Fibroblast of lung (primary cell): ENCODE measurements at places on chromosomes 11 and 22. TPM values are rescaled to one million over a fixed set of nuclear protein-coding genes. Genes with fewer than 3 reads are reported as not detected.
A peak's percentile ranks its signal among the peaks of the same experiment; 100 is the strongest.

Gene TUB
- total RNA-seq = 9.6 and 10.3 TPM in 2 replicates

- no peaks in the 10 kb centered on the region for H3K27me3 ChIP-seq
- no peak for DNase-seq
- peaks cover 2% of the 10 kb centered on the region for H3K36me3 ChIP-seq
- peaks cover 15% of the 10 kb centered on the region for H3K4me1 ChIP-seq
- no peak overlapping the region for H3K27ac ChIP-seq
- no peak overlapping the region for H3K4me3 ChIP-seq
These were observed 72.2 kb downstream of the LRP5 start for GRCh38 chr11:68384530-68385081.

- no peak overlapping the region for H3K4me3 ChIP-seq
- H3K27me3 ChIP-seq = no peaks in the 10 kb centered on the region
- no peak overlapping the region for H3K27ac ChIP-seq
- no peak for DNase-seq
- H3K36me3 ChIP-seq = no peaks in the 10 kb centered on the region
- H3K4me1 ChIP-seq = no peaks in the 10 kb centered on the region
These were observed 13.2 kb downstream of the C11orf87 start for GRCh38 chr11:109435121-109435742.

DNA sequence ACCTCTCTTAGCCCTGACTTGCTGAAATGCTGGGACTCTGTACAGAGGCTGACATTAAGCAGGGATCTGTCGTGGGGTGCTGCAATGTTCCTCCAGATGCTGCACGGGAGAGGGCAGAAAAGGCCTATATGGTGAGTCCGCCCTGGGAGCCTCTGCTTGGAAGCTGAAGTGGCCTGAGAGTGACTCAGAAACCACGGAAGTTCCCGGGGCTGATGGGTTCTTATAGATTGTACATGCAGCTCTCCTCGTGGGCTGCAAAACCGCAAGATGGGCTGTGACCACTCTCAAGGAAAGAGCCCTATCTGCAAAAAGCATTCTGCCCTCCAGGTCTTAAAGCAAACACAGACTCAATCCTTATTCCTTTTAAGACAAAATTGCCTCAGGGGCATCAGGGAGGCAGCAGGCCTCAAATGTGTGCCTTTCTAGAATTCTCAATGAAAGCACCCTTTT is 5.8 kb upstream of the SLC43A3 start:
- H3K4me1 ChIP-seq = peaks cover 24% of the 10 kb centered on the region
- H3K27ac ChIP-seq = no peak overlapping the region
- no peaks in the 10 kb centered on the region for H3K27me3 ChIP-seq
- no peaks in the 10 kb centered on the region for H3K36me3 ChIP-seq

- H3K27ac ChIP-seq = no peak overlapping the region
- H3K36me3 ChIP-seq = no peaks in the 10 kb centered on the region
- H3K4me1 ChIP-seq = no peaks in the 10 kb centered on the region
- no peaks in the 10 kb centered on the region for H3K27me3 ChIP-seq
- no peak overlapping the region for H3K4me3 ChIP-seq
These were observed 46.4 kb upstream of the OR5D13 start for GRCh38 chr11:55726715-55727324.

DNA sequence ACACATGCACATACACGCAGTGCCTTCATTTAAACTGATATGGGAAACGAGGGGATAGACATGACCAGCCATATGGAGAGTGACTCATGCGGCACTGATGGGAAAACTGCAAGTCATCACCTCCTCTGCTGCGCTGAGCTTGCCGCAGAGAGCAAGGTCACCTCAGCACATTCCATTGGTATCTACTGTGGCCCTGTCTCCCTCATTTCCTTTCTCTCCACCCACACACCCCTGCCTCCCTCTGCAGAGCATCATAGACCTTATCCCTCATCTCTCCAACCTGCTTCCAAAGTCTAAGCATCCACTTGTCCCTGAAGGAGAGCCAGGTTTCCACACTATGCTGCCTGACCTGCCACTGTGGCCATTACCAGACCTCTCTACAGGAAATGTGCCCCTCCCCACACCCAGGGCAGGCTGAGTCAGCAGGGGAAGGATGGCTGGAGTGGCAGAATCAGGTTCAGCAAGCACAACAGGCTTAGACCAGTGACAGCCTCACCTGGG is 116.9 kb upstream of the SNX19 start:
- DNase-seq = peak; percentile 87
- H3K36me3 ChIP-seq = no peaks in the 10 kb centered on the region

DNA sequence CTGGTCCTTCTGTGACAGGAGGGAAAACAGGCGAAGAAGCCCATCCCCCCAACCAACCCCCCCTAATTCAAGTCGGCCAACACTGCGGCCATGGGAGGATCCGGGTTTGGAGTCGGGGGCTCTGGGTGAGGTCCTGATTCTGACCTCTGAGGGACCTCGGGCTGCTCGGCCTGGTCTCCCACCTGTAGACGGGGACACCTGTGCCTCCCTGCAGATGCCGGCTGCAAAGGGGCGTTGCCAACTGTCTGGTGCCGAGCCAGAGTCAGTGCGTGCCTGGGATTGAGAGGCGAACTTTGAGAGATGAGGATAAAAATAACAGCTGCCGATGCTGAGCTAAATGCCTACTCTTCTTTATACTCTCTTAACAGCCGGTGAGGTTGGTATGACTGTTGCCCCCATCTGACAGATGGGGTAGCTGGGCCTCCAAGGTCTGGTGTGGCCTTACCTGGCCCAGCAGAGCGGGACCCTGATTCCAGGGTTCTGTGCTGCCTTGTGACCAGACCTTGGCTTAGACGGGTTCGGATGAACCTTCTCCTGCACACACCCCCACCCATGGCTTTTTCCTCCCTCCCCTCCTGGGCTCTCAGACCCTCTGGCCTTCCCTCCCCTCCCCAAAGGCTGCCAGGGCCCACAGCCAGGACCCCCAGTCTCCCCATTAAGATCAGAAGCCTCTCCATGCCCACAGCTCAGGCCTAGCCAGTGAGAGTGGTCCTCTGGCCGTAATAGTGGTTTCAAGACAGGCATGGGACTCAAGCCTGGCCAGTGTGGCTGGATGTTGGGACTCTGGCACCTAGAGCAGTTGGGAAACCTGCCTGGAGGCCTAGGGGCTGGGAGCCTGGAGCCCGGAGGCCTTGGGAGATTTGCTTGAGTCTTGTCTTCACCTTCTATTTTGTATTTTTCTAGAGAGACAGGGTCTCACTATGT is 41.7 kb downstream of the KCNJ4 start:
- H3K27ac ChIP-seq = no peak overlapping the region
- H3K4me1 ChIP-seq = no peaks in the 10 kb centered on the region
- no peak for DNase-seq
- H3K4me3 ChIP-seq = no peak overlapping the region

DNA sequence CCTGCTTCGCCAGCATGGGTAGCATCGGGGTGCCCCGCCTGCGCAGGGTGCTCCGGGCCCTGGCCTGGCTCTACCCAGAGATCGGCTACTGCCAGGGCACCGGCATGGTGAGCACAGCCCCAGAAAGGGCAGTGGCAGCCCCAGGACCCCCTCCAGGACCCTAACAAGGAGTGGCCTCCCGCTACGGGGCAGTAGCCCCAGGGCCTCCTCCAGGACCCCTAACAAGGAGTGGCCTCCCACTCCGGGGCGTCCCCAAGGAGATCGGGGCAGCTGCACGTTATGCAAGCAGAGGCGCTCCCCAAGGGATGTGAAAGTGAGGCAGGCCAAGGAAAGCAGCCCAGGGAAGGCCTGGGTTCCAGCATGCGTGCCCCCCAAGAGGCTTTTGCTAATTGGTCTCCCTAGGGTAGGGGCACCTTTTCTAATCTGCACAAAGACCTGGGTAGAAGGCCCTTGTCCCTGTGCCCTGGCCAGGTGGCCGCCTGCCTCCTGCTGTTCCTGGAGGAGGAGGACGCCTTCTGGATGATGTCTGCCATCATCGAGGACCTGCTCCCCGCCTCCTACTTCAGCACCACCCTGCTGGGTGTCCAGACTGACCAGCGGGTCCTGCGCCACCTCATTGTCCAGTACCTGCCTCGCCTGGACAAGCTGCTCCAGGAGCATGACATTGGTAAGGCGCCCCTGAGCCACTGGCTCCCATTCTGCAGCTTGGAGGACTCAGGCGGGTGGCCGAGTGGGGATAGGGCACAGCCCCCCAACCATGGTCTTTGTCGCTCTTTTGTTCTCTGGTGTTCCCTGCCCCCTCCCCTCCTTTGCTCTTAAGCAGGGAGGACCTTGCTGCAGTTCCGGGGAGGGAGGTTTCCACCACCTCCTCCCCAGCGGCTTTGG is 35.0 kb downstream of the SGSM3 start:
- peaks cover 35% of the 10 kb centered on the region for H3K36me3 ChIP-seq
- no peaks in the 10 kb centered on the region for H3K27me3 ChIP-seq
- DNase-seq = no peak
- H3K4me1 ChIP-seq = no peaks in the 10 kb centered on the region
- H3K4me3 ChIP-seq = no peak overlapping the region
- H3K27ac ChIP-seq = no peak overlapping the region

Gene APOL5
- not detected in 2 replicates for total RNA-seq

DNA sequence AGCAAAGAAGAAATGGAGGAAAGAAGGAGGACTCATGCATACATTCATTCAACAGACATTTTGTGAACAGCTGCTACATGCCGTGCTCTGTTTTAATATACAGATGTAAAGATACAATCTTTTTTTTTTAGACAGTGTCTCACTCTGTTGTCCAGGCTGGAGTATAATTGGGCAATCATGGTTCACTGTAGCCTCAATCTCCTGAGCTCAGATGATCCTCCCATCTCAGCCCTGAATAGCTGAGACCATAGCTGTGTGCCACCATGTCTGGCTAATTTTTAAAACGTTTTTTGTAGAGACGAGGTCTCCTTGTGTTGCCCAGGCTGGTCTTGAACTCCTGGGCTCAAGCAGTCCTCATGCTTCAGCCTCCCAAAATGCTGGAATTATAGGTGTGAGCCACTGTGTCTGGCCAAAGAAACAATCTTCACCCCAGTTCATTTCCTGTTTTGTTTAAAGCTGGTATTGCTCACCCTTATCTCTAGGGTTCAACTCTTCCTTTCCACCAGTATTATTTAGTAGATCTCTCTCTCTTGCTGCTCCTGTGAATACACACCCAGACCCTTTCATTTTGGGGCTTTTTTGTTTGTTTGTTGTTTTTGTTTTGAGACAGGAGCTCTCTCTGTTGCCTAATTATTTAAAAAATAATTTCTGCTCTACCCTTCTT is 69.8 kb downstream of the RNF169 start:
- H3K27ac ChIP-seq = no peak overlapping the region
- no peak overlapping the region for H3K4me3 ChIP-seq
- H3K4me1 ChIP-seq = peaks cover 9% of the 10 kb centered on the region
- no peak for DNase-seq

Gene RPS6KA4
- 27.6 and 29.3 TPM in 2 replicates for total RNA-seq

- no peaks in the 10 kb centered on the region for H3K36me3 ChIP-seq
- no peak overlapping the region for H3K4me3 ChIP-seq
- H3K27me3 ChIP-seq = no peaks in the 10 kb centered on the region
- peak; percentile 60 for DNase-seq
- no peak overlapping the region for H3K27ac ChIP-seq
These were observed 680.5 kb upstream of the API5 start for GRCh38 chr11:42631220-42631843.

Gene OR52I1
- not detected in 2 replicates for total RNA-seq
